ENCODE measurements at places on chromosomes 16 and 17.

DNA sequence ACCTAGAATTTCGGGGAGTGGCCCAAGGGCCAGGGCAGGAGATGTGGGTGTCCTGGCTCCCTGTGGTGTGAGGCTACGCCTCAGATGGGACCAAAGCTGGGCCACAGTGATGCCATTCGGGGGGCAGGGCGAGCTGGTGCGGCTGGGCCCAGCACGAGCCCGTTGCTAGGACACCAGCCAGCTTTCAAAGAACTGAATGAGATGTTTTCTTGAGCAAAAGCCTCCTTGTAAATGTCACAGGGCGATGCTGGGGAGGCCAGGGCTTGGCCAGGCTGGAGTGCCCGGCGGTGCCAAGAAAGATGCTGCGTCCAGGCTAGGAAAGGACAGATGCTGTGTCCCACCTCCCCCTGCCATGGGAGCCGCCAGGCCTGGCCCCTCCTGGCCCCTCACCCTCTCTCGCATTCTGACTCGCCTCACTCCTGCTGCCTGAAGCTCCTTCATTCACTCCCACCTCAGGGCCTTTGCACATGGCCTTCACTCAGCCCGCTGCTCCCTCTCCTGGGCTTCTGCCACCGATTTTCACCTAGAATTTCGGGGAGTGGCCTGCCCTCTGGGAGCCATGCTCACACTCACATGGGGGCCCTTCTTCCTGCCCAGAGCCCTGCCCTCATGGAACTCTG, 39.1 kb downstream of the CPNE2 start:
- no peak for DNase-seq

DNA sequence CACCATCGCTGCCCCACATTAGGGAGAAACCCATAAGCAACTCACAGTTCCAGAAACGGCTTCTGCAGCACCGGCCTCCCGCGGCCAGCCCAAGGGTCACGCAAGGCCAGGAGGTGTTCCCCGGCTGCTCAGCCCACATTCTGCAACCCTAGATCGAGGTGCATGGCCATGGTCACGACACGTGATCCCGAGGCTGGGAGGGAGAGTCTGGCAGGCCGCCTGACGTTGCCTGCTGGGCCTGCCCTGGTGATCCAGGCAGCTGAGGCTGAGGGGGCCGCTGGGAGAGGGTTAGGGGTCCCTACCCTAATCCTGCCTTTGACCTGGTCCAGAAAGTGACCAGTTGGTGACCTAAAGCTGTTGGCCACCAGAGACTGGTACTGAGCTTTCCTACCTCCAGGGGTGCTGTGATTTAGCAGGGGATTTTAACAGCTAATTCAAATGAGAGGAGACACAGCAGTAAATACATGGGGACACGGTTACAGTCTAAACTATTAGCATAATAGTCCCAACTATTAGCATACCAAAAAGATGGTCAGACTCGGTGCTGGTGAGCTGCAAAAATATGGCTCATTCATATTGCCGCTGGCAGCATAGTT, 97.4 kb upstream of the CIBAR2 start:
- DNase-seq, result no peak

DNA sequence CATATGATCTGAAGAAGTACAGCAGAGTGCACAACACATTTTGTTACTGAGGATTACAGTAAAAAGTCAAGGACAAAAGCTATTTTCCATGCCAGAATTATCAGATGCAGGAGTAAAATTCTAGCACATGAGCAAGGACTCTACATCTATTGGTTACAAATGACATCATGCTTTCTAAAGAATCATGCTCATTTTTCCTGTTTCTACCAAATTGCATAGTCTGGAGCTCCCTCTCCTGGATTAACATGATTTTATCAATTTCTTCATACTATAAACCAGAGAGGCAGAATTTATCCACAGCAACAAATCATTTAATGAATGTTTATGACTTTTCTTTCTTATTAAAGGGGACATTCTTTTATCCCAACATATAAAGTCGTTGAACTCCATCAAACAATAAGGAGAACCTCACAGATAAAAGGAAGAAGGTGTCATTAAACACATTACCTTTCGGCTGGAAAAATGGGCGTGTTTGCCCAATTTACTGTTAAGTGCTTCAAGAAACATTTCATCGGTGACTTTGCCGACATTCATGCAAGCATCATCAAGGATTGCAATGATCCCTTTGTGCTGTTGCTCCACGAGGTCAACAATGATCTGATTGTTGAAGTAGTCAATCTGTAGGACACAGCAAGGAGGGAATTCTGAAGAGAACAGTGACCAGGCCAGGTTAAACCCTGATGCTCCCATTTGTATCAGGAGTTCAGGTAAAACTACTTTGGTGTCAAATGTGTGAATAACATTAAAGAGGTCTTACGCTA, 121.7 kb downstream of the MYO1D start:
- no peak for DNase-seq

GRCh38 chr17:44002141-44002848, 2.1 kb upstream of the NAGS start:
- no peak for DNase-seq

- DNase-seq, result no peak
Measured at GRCh38 chr17:42394838-42395237, 6.6 kb upstream of the STAT3 start.

DNA sequence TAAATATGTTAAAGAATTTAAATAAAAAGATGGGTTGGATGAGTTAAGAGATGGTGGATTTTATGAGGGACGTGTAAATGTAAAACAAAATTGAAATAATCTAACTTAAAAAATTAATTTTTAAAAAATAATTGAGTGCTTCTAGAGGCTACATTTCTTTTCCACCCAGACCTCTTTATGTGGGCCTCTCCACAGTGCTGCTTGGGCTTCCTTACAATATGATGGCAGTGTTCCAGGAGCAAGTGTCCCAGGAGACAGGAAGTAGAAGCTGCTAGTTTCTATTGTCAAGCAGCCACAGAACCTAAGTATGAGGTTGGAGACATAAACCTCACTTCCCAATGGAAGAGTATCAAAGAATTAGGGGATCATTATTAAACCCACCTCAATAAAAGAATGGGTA, 205.7 kb upstream of the CPHXL start:
- no peak for DNase-seq

DNA sequence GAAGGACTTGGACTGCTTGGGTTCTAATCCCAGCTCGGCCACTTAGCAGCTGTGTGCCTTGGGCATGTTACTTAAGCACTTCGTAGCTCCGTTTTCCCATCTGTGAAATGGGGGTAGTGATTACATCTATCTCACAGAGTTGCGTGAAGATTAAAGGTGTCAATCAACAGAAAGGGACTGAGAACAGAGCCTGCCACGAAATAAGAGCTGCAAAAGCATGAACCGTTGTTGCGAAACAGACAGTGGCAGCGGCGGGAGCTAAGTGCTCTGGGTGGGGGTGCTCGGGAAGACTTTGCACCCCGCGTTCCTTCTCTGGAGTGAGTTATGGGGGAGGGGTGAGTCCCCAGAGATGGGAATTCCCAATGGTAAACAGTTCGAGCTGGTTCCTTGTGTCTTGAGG, 79.6 kb upstream of the LHX1 start:
- DNase-seq, result no peak

DNA sequence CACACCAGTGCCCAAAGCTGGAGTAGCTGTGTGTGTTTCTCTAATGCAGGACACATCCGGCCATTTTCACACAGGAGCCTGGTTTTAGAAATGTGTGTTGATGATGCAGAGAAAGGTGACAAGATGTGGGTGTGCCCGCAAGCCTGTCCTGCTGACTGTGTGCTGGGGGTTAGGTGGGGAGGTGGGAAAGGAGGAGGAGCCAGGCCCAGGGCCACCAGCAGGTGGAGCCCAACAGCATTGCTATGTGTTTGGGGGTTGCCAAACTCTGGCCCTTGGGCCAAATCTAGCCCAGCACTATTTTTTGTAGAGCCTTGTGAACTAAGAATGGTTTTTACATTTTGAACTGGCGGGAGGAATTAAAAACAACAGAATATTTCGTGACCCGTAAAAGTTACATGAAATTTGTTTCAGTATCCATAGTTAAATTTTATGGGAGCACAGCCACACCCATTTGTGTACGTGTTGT, 61.7 kb upstream of the LGALS9 start:
- no peak for DNase-seq

DNA sequence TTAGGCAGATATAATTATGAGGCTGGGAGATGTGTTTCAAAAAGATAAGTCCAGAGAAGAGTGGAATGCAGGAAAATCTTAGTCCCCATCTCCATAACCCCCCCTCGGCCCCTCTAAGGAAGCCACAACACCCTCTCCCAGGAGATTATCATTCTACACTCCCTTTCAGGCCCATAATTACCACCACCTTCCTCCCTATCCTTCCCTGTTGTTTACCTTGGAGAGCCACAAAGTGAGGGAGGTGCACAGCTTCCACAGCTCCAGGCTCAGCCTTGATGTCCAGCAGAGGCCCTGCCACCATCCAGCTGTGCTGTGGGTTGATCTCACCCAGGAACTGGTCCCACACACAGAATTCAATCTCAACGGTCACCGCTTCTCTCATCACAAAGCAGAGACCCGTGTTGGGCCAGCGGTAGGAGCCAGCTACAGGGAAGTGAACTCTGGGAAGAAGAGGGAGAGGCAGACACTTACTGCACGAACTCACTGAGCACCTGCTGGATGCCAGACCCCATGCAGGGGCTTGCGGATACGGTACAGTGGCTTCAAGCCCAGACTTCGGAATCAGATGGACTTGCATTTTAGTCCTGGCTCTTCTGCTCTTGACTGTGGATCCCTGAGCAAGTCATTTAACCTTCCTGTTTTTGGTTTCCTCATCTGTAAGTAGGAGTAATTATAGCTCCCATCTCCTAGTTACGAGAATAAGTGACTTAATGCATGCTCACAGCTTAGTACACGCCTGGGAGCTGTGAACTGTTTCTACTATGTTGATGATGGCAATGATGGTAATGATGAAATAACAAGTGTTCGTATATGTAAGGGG, 44.1 kb downstream of the MIS12 start:
- no peak for DNase-seq

GRCh38 chr17:45088741-45089140, 27.6 kb downstream of the NMT1 start:
- DNase-seq, result no peak

DNA sequence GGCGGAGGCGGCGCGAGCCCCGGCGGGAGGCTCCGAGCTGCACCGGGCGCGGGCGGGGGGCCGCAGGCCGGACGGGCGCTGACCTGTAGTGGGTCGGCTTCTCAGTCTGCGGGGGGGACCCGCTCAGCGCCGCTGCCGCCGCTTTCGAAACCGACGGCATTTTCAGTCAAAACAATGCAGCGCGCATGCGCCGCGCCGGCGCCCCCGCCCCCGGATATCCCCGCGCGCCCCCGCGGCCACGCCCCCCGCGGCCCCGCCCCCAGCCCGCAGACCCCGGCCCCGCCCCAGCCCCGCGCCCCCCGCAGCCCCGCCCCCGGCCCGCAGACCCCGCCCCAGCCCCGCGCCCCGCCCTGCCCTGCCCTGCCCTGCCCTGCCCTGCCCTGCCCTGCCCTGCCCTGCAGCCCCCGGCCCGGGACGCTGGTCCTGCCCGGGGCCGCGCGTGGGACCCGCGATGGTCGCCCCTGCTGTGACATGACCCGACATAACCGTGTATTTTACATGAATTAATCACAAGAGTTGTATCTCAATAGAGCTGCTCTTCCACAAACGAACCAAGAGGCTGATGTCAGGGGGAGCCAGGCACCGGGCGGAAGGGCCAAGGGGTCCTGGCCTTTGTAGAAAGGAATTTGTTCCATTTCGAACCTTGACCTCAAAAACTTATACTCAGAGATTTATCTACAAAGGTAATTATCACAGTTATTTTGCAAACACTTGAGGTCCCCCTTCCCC, at the start of gene UNKL:
Gene UNKL (minus strand): TSS at position 173 of the 729 bp plus-strand sequence. CDS start 13 bp downstream, at position 160.
- DNase-seq, result peak; percentile 92

GRCh38 chr17:80783486-80783885, 208.2 kb upstream of the CHMP6 start:
- DNase-seq, result peak; percentile 66

- DNase-seq, result no peak
Measured at GRCh38 chr16:364595-365491, 5.5 kb downstream of the MRPL28 start.

DNA sequence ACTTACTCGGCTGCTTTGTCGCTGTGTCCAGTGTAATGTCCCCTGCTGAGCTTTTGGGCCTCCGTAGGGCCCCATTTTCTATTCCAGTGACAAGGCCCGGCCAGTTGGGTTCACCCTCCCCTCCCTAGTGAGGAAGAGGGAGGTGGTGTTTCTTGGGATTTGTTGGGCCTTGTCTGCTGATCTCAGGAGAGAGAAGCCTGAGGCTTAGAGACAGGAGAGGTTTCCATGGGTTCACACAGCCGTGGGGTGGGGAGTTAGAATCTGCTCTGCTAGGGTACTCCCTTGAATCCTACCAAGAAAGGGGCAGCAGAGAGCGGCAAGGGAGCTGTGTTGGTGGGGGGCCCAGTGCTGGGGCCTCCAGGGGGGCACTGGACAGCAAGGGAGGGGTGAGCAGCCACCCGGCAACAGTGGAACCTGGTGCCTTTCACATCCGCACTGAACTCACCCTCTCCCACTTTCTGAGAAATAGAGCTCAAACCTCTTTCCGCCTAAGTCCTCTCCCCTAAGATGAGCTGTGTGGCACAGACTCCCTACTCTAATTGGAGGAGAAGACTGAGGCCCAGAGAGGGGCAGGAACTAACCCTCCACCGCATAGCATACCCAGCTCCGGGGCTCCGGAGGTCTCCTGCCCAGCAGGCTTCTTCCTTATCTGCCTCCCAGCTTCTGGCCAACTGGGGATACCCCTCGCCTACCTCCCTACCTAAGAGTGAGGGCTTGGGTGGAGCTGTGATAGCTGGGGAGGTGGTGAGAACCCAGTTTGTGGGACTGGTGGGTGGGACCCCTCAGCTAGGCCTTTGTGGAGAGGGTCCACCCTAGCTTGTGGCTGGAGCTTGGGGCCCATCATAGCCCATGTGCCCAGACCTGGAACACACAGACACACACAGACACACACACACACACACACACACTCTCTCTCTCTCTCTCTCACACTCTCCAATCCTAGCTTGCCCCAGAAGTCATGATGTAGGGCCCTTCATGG, 6.8 kb downstream of the TBKBP1 start:
- DNase-seq, result peak; percentile 29

- no peak for DNase-seq
Measured at GRCh38 chr16:2985462-2985861, 5.2 kb upstream of the PKMYT1 start.

DNA sequence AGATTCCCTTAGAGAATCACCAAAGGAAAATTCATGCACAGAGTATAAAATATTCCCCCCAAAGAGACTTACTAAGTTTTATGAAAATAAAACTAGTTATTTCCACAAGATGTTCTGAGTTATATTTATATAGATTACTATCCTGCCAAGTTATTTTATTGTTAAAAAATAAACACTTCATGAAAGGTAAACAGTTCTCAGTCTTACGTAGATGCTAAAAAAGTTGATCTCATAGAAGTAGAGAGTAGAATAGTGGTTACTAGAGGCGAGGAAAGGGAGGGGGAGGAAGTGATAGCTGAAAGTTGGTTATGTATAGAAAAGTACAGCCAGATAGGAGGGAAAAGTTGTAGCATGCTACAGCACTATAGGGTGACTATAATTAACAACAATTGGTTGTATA, 65.2 kb downstream of the USP32 start:
- no peak for DNase-seq
